ENCODE measurements at places on chromosomes 6 and 20. TPM values are rescaled to one million over a fixed set of nuclear protein-coding genes. Genes with fewer than 3 reads are reported as not detected.
A peak's percentile ranks its signal among the peaks of the same experiment; 100 is the strongest.

DNA sequence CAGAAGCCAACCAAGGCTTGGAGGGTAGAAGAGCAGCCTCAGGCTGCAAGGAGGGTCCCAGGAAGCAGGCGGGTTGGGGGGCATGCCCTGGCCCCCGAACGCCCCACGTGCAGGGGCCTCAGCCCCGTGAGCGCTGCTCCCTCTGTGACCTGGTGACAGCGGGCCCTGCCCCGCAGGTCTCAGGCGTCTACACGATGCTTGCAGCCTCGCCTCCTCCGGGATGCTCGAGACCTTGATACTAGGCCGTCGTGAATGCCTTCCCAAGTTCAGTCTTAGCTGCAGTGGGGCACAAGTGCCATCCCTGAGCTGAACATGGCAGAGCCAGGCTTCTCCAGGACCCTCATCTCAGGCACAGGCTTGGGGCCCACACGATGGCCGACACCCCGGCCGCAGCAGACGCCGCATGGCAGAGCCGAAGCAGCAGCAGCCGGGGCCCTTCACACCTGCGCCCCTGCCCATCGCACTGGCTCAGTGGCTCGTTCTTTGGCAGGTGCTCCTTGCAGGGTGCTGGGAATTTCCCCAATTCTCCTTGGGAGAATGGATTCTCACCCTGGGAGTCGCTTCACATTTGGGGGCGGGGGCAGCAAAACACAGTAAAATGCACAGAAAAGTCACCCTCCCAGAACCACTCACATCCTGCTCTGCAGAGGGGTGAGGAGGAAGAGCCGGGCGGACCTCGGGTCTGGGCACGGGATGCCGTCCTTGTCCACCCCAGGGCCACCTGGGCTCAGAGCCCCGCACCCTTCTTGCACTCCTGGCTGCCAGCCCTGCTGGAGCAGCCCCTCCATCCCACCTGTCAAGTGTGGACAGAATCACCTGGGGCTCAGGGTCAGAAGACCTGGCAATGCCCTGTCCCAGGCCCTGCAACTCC lies 161.8 kb downstream of the DLL1 start:
- no peak for DNase-seq

Gene BFSP1
- 4.4 TPM for total RNA-seq

Gene GNMT
- total RNA-seq = not detected

Gene NKX2-4
- total RNA-seq = not detected

DNA sequence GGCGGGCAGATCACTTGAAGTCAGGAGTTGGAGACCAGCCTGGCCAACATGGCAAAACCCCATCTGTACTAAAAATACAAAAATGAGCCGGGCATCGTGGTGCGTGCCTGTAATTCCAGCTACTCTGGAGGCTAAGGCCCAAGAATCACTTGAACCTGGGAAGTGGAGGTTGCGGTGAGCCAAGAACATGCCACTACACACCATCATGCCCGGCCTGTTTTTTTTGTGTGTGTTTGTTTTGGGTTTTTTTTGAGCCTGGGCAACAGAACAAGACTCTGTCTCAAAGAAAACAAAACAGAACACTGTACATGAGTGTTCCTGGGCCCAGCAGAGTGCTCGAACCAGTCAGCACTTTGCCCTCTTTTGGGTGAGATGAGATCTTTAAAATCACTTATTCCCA lies 159.1 kb downstream of the MTHFD1L start:
- DNase-seq = no peak

Gene GNRH2
- total RNA-seq = not detected

GRCh38 chr20:20814685-20815084 lies 102.2 kb upstream of the RALGAPA2 start:
- peak; percentile 72 for DNase-seq

DNA sequence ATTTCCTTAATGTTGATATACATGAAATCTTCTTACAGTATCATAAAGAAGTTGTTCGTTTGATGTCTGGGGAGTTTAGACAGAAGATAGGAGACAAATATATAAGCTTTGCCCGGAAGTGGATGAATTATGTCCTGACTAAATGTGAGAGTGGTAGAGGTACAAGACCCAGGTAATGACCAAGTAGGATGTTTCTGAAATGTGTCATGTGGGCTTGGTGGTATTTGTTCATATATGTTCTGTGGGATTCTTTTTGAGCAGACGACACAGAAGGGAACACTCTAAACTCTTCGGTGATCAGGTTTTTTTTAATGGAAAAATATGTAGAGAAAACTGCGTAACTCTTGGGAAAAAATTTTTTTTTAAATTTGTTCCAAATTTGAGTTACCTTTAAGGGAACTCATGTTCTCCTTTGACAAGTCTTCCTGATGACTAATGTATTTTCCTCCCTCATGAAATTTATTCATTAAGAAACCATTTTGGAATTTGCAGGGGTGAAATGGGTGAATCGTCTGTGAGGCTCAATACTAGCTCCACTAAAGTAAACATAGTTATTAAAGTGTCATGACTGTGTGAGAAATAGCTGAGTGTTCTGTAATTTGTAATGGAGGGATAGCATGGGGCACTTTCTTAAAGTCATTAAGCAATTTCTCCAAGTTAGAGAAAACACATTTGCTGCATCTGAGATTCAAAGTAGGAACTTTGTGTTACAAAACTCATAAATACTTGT lies 100.6 kb downstream of the MAP3K4 start:
- DNase-seq = no peak

- DNase-seq = no peak
These were observed 165.2 kb downstream of the WDR27 start for GRCh38 chr6:169536446-169537170.

Gene PLN
- not detected for total RNA-seq

Gene CCDC167
- 136 TPM for total RNA-seq

Gene C2
- total RNA-seq = not detected

Gene MBOAT1
- total RNA-seq = 10.9 TPM

Gene SLPI
- total RNA-seq = 68.1 TPM

Gene DACT2
- 1.2 TPM for total RNA-seq

Gene HLA-DOB
- 0.58 TPM for total RNA-seq

Gene TMEM217
- total RNA-seq = 0.80 TPM

- no peak for DNase-seq
These were observed 3.5 kb downstream of the ANKRD60 start for GRCh38 chr20:58224974-58225373.

DNA sequence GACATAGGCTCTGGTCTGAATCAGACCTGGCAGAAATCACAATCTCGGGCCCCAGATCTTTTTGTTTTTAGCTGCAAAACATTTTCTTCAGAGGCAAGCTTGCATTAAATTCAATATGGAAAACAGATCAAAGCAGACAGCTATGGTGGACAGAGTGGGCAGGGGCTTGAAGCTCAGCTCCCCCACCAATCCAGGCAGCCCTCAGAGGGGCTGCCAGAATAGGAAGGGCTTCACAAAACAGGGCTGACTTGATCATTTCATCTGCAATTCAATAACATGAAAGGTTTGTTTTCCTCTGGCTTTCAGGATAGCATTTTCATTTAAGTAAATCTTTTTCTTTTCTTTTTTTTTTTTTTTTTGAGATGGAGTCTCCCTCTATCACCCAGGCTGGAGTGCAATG lies 49.2 kb upstream of the ALDH8A1 start:
- DNase-seq = no peak

DNA sequence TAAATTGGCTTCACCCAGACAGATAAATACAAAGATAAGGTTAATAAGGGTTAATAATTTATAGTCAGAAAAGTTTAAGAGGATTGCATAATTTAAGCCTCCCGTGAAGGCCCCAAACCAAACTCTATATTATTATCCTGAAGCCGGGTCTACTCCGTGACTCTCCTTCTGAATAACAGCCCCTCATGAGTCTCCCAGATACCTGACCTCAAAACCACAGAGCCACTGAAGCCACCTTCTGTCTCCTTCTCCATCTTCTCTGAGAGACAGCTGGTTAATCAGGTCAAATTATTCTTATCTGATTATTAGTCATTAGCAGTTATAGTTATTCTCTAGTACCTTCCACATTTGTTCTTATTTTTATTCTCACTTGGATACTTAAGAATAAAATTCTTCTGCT lies 569.2 kb upstream of the AGPAT4 start:
- DNase-seq = no peak

Gene TTI1
- total RNA-seq = 14.3 TPM

DNA sequence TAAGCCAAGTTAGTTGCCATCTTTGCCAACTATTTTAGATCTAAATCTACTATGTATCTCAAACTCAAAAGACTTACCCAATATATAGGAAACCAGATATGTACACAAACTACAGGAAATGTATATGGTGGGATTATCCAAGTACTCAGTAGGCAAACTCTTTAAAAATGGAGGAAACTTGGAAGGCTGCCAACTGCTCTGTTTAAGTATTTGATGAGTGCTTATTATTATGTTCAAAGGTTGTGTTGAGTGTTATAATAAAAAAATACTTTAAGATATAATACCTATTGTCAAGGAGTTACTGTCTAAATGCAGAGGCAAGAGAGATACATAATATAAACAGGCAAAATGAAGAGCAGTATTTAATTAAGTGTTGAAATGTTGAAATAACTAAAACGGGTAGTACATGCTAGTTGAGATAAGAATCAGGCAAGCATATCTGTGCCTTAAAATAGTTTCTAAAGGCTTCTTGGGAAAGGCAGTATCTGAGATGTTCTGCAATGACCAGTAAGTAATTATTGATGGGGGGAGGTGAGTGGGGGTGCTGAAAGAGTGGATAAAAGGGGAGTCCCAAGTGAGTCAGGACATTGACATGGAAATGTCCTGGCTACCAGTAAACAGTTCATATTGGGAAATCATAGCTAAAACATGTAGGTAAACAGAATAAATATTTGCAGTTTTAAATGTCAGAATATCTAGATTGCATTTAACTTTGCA lies 6.5 kb upstream of the DST start:
- DNase-seq = no peak

DNA sequence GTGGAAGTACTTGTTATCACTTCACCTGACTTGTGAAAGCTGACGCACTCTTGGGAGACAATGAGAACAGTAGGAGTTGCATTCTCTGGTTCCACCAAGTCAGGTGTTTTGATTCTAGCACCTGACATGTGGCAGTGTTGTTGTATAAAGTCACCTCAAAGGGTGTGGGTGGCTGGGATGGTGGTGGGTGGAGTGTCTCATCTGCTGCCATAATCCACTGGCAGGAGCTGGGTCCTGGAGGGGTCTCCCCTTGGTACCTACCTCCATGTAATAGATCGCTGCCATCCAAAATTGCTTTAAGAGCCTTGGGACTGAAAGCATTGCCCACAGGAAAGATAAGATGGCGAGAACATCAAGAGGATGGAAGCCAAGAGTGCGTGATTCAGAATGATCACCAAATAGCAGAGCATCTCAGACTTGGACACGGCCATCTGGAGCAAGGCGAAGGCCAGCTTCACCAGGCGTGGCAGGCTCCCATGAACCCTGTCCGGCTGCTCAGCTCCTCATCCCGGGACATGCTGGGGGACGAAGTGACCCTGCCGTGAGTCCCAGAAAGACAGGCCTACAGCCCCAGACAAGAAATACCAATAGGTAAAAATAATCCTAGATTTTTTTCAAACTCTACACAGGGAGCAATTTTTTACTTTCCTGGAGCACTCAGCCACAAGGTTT lies 56.6 kb downstream of the NPEPL1 start:
- DNase-seq = no peak

DNA sequence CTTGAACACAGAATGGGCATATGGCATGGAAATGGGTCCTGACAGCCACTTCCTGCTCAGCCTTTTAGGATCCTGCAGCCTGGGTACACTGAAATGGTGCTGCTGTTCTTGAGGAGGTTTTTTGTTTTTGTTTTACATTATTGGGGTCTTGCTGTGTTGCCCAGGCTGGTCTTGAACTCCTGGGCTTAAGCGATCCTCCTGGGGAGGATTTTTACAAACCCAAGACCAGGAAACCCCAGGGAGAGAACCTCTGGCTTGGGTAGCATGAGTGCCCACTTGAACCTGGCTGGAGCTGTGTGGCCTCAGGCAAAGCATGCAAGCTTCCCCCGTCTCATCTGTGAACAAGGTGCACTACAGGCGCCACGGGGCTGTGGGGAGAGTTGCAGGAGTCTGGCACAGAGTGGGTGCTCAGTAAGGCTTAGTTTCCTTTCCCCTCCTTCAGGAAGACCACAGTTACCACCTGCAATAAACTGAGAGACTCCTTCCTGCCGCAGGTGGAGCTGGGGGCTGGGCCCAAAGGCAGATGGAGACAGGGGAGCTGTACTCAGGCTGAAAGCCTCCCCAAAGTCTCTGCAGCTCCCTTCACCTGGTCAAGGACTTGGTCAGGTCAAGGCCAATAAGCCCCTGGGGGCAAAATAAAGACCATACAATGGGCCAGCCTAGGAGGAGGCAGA lies 1.8 kb downstream of the SLA2 start:
- no peak for DNase-seq

GRCh38 chr6:37371154-37372083 lies 17.6 kb downstream of the RNF8 start:
- DNase-seq = no peak

GRCh38 chr20:22339091-22339881 lies 245.1 kb downstream of the FOXA2 start:
- peak; percentile 15 for DNase-seq

Gene PCED1A
- total RNA-seq = 12.2 TPM

DNA sequence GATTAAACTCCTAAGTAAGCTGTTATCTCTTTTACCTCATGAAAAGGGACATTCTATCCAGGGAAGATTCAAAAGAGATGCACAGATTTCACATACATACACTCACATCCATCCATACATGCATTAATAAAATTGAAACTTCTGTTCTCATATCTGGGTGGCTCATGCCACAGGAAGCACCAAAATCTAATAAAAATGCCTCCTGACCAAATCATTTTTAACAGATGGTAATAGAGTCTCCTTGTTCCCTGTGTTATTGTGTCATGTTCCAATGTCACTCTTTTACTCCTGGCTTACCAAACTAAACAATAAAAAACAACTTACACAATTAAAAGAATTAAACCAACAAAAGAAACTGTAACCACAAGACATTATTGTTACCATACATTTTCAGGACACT lies 742.1 kb upstream of the MANEA start:
- DNase-seq = no peak

- DNase-seq = no peak
These were observed 47.3 kb upstream of the DYNLRB1 start for GRCh38 chr20:34468951-34469350.

- no peak for DNase-seq
These were observed 13.1 kb downstream of the FUCA2 start for GRCh38 chr6:143498428-143498827.

- peak; percentile 95 for DNase-seq
These were observed 68.5 kb downstream of the MRPL14 start for GRCh38 chr6:44058617-44059358.

All from epithelial cell of proximal tubule (primary cell).